Liver (tissue), 10 donors: ENCODE measurements at places on chromosomes 3 and 15.
A peak's percentile ranks its signal among the peaks of the same experiment; 100 is the strongest.

GRCh38 chr3:177904621-177905020 is 631.6 kb upstream of the KCNMB2 start:
- no peak overlapping the region for H3K27ac ChIP-seq
- no peaks in the 10 kb centered on the region for H3K27me3 ChIP-seq
- no peak overlapping the region for H3K4me3 ChIP-seq
- no peaks in the 10 kb centered on the region for H3K4me1 ChIP-seq

DNA sequence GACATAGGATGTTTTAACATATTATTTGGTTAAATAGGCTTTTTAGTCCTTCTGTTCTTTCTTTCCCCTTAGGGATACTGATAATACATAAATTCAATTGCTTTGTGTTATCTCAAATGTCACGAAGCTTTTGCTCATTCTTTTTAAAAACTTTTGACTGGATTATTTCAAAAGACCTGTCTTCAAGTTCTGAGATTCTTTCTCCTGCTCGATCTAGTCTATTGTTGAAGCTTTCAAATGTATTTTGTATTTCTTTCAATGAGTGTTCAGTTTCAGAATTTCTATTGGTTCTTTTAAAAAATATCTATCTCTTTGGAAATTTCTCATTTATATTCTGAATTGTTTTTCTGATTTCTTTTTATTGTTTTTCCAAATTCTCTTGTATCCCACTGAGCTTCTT is 16.9 kb downstream of the IL20RB start:
- H3K4me1 ChIP-seq: no peaks in the 10 kb centered on the region
- no peak for DNase-seq
- H3K4me3 ChIP-seq: no peak overlapping the region
- H3K27me3 ChIP-seq: no peaks in the 10 kb centered on the region
- no peak overlapping the region for H3K27ac ChIP-seq

- no peaks in the 10 kb centered on the region for H3K36me3 ChIP-seq
- peaks cover 7% of the 10 kb centered on the region for H3K4me1 ChIP-seq
These were observed 1.8 kb downstream of the STAG1 start for GRCh38 chr3:136750209-136750896.

DNA sequence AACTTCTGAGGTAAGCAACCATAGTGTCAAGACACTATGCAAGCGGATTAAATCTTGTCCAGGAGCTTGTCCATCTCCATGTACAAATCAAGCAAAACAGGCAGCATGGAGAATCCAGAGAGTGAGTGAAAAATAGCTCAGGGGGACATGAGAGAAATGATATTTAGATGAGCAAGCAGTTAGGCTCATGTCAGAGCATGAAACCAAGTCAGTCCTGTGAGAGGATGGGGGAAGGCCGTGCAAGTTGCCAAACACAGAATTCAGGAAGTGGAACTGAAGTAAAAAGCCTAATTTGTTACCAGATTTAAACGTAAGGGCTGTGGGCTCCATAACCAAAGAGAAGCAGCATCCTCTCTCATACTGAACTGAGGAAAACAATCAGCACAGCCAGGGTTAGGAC is 995.9 kb downstream of the MCTP2 start:
- no peaks in the 10 kb centered on the region for H3K27me3 ChIP-seq
- H3K4me1 ChIP-seq: no peaks in the 10 kb centered on the region
- no peaks in the 10 kb centered on the region for H3K36me3 ChIP-seq
- H3K27ac ChIP-seq: no peak overlapping the region
- H3K4me3 ChIP-seq: no peak overlapping the region

DNA sequence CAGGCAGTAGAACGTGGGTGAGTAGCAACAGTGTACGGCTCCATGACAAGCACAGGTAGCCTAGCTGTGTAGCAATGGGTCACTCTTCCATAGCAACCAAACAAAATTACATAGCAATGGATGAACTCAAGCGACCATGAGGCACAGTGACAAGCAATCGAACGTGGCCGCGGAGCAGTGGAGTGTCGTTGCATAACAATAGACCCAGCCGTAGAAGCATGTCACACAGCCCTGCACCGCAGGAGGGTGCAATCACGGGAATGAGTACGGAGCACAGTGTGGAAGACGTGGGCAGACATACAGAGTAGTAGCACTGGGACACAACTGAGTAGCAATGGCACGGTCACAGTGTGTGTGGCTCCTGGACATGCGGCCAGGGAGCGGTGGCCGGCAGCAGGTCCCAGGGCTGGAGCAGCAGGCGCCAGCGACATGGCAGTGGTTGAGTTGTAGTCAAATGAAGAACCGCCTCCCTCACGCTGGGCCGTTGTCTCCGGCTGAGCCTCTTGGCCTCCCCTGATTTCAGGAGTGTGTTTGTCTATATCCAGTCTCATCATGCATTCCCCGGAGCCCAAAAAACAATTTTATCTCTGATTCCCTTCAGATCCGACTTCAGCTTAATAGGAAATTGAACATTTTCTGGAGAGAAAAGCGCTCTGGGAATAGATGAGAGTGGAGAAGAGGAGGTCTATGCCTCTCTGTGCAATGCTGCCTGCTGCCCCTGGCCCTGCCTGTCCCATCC is 64.1 kb downstream of the CCDC33 start:
- DNase-seq: no peak
- no peaks in the 10 kb centered on the region for H3K27me3 ChIP-seq
- H3K36me3 ChIP-seq: no peaks in the 10 kb centered on the region

DNA sequence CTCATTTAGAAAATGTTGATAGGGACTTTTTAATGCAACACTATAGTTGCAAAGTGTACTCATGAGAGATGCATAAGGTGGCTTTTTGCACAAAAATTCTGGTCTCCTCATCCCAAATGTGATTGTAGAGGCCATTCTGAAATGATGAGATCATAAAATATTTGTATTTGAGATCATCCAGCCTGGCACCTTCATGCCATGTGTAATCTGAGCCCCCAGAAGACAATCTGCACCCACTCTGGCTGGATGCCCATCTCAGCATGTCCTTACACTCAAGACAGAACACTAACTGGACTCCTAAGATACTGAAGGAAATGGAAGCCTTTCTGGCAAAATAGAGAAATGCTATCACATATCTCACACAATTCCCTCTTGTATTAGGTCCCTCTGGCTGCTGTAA is 49.2 kb downstream of the SLC7A14 start:
- no peak overlapping the region for H3K4me3 ChIP-seq
- H3K27me3 ChIP-seq: no peaks in the 10 kb centered on the region
- H3K27ac ChIP-seq: no peak overlapping the region
- H3K4me1 ChIP-seq: no peaks in the 10 kb centered on the region
- H3K36me3 ChIP-seq: no peaks in the 10 kb centered on the region

GRCh38 chr15:83978588-83978987 is 257.0 kb upstream of the GOLGA6L4 start:
- no peaks in the 10 kb centered on the region for H3K4me1 ChIP-seq
- H3K4me3 ChIP-seq: no peak overlapping the region
- H3K36me3 ChIP-seq: no peaks in the 10 kb centered on the region

DNA sequence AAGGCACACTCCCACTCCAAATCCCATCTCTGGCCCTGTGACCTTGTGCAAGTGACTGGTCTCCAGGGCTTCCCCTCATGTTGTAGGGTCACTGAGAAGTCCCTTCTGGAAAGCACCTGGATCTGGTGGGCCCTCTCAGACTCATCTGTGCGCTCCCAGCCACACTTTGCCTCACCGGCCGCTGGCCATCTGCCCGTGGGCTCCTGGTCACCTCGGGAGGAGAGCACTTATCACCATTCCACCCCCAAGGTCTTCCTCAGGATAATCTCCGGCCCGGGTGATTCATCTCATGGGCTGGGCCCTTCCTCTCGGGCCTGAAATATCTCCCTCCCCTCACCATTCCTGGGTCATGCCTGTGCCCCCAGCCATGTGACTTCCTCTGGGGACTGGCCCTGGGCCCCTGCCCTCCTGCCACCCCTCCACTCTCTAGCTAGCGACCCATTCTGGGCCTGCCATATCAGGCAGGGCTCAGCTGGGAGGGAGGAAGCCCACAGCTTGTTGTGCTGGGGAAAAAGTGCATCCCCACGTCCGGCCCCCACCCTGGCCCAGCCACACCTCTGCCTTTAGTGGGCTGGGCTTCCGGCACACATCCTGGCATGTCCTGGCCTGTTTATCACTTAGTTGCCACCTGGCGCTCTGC is 10.6 kb upstream of the WNT7A start:
- H3K4me3 ChIP-seq: no peak overlapping the region
- no peaks in the 10 kb centered on the region for H3K27me3 ChIP-seq
- no peak for DNase-seq
- peaks cover 4% of the 10 kb centered on the region for H3K4me1 ChIP-seq

DNA sequence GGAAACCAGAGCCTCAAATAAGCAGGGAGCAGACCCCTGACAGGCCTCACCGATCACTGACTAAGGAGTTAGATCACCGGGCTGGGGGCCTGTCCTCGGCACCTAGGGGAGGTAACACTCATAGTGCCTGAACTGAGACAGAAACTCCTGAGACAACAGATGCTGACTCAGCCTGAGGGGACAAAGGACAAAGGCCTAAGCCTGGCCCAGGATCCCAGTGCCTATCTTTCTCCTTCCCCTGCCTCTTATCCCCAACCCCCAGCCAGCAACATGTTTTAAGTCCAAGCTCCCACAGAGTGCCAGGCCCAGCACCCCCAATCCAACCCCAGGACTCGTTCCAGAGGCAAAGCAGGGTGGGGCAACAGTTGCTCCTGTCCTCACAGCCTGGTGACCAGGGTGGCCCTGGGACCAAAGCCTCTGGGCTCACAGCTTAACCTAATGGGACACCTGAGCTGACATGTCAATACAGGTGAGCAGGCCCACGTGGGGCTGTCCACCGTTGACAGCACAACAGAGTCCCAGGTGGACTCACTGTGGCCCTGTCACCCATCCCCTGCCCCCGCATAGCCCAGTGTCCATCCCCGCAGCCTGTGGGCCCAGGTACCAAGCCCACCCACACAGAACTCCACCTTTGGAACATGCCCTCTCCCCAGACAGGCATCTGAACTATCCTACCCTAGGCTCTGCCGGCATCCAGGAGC is 37.4 kb downstream of the ADCY5 start:
- no peaks in the 10 kb centered on the region for H3K27me3 ChIP-seq
- no peak overlapping the region for H3K4me3 ChIP-seq
- no peaks in the 10 kb centered on the region for H3K36me3 ChIP-seq
- H3K27ac ChIP-seq: peak overlapping the region; percentile 65
- H3K4me1 ChIP-seq: peaks cover 36% of the 10 kb centered on the region

DNA sequence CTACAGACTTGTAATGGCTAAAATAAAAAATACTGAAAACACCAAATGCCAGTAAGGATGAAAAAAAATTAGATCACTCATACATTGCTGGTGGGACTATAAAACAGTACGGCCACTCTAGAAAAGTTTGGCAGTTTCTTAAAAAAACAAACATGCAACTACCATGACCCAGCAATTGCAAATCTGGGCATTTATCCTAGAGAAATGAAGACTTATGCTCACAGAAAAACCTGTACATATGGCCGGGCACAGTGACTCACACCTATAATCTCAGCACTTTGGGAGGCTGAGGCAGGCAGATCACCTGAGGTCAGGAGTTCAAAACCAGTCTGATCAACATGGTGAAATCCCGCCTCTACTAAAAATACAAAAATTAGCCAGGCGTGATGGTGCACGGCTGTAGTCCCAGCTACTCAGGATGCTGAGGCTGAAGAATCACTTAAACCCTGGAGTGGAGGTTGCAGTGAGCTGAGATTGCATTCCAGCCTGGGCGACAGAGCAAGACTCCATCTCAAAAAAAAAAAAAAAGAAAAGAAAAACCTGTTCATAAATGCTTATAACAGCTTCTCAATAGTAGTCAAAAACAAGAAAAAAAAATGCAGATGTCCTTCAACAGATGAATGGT is 5.6 kb downstream of the TP53BP1 start:
- H3K27me3 ChIP-seq: no peaks in the 10 kb centered on the region
- no peaks in the 10 kb centered on the region for H3K4me1 ChIP-seq

DNA sequence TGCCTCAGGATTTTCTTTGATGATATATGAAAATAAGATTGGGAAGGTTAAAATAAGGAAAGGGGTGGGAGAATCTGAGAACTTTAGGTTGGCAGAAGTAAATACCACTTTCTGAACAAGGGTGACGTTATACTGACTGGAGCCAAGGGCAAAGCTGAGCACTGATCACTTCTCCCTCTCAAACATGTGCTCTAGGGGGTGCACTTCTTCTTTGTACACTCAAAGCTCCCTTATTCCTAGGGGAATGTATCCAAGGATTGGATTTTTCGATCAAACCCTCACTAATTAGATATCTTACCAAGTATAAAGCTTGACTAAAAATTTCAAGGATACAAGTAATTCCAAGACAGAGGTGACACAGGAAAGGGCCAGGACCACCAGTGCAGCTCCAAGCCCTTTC is 243.9 kb upstream of the UMPS start:
- H3K4me1 ChIP-seq: no peaks in the 10 kb centered on the region
- DNase-seq: no peak
- no peak overlapping the region for H3K27ac ChIP-seq
- H3K27me3 ChIP-seq: no peaks in the 10 kb centered on the region
- H3K36me3 ChIP-seq: no peaks in the 10 kb centered on the region
- H3K4me3 ChIP-seq: no peak overlapping the region

GRCh38 chr15:34122771-34123183 is 20.9 kb downstream of the PGBD4 start:
- no peaks in the 10 kb centered on the region for H3K36me3 ChIP-seq
- DNase-seq: no peak
- H3K4me1 ChIP-seq: no peaks in the 10 kb centered on the region
- H3K27me3 ChIP-seq: no peaks in the 10 kb centered on the region
- no peak overlapping the region for H3K27ac ChIP-seq
- H3K4me3 ChIP-seq: no peak overlapping the region

DNA sequence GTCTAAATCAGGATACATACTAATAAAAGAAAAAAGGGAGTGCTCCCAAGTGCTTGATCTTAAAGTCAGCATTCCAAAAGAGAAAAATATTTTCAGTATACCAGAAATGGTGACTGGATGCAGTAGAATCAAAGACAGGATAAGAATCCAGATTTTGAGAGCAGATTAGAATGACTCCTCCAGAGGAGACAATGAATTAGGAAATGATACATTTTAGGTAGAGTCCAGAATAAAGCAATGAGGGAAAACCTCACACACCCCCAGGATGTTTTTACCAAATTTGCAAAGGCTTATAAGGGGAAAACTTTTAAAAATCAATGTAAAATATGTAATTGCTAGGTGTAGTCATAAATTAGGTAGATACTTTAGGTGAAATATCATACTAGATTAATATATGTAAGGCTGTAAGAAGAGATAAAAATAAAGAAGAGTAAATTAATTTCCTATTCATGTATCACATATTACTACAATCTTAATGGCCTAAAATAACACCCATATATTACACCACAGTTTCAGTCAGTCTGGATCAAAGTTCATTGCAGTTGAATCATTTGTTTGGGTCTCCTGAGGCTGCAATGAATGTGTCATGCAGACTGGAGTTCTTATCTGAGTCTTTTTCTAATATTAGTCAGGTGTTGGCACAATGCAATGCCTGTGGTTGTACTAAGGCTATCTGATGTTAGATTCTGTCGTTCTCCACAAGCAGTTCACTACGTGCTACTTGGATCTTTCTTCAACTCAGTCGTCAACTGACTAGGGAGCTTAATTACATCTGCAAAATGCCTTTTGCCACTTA is 547.8 kb upstream of the EPHA6 start:
- H3K4me1 ChIP-seq: no peaks in the 10 kb centered on the region
- no peaks in the 10 kb centered on the region for H3K27me3 ChIP-seq
- H3K4me3 ChIP-seq: no peak overlapping the region
- H3K27ac ChIP-seq: no peak overlapping the region
- H3K36me3 ChIP-seq: no peaks in the 10 kb centered on the region
